ENCODE measurements at places on chromosomes 1 and 21.

DNA sequence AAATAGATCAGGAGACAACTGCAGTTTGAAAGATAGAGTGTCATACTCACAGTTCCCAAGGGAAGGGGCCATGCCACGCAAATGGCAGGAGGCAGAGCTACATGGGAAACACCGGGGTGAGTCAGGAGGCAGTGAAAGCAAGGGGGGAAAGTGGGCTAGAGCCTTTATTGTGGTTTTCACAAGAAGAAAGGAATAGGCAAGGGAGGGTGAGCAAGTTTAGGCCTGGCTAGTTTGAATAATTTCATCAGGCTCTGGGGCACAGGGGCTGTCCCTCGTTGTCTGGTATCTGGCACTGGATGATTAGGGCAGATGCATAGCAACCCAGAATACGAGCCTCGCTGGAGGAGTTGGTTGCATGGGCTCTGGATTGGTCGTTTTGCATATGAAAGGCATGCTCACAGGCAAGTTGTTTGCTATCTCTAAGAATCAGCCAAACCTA, 17.0 kb upstream of the ITLN2 start:
- no peak for DNase-seq

GRCh38 chr1:157141212-157141855, 3.1 kb upstream of the ETV3 start:
- DNase-seq = no peak

GRCh38 chr1:15706751-15707150, 22.6 kb downstream of the PLEKHM2 start:
- DNase-seq = no peak

DNA sequence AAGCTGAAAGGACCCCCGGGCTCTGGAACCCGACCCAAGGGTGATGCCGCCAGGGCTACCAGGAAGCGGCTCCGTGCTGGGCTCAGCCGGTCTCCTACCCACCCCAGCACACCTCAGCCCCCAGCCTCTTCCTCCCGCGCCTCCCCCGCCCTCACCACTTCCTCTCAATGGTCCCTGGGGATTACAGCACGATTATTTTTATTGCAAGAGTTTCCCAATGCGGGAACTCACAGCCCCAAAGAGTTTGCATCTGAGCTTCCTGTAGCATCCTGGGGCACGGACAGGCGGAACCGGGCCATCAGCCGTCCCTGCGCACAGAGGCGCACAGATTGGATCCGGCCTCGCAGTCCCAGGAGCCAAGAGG, 8.7 kb upstream of the SLX9 start:
- no peak for DNase-seq

GRCh38 chr1:71074681-71075080, 6.2 kb downstream of the ZRANB2 start:
- DNase-seq = no peak

Data from right kidney (tissue), 9 donors.